ENCODE measurements at places on chromosomes 2 and 18.

- DNase-seq: peak; percentile 56
Observed at GRCh38 chr18:4068552-4069158, 386.5 kb downstream of the DLGAP1 start.

DNA sequence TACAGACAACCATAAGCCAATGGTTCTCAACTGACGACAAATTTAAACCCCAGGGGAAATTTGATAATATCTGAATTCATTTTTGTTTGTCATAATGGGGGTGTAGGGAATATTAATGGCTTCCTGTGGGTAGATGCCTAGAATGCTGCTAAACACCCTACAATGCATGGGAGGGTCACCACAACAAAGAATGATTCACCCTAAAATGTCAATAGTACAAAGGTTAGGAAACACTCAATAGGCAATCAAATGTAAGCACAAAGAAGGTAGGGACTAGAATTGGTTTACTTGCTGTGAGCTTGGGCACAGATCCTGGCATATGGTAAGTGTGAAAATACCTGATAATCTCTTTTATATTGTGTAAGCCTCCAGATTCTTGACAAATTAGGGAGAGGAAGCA is 20.1 kb upstream of the FANCL start:
- DNase-seq: no peak

DNA sequence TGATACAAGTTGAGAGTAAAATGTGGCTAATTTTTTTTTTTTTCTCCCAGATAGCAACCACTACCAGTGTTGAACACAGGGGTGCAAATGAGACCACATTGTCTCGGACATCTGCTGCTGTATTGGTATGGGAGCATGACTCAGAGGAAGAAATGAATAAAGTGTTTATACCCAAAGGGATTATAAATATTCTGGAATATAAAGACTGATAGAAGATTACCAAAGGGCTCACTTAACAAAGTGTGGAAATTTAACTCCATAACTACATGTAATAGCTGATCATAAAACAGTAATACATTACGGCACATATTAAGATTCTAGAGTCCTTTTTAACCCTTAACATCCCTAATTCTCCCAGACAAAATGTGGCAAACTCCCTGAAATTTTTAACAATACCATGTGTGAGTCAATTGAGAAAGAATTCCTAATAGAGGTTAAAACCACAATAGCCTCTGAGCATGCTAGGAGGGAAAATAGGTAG is 1023.0 kb upstream of the ACVR2A start:
- DNase-seq: no peak

- DNase-seq: no peak
Observed at GRCh38 chr2:241771286-241772062, 5.1 kb upstream of the GAL3ST2 start.

DNA sequence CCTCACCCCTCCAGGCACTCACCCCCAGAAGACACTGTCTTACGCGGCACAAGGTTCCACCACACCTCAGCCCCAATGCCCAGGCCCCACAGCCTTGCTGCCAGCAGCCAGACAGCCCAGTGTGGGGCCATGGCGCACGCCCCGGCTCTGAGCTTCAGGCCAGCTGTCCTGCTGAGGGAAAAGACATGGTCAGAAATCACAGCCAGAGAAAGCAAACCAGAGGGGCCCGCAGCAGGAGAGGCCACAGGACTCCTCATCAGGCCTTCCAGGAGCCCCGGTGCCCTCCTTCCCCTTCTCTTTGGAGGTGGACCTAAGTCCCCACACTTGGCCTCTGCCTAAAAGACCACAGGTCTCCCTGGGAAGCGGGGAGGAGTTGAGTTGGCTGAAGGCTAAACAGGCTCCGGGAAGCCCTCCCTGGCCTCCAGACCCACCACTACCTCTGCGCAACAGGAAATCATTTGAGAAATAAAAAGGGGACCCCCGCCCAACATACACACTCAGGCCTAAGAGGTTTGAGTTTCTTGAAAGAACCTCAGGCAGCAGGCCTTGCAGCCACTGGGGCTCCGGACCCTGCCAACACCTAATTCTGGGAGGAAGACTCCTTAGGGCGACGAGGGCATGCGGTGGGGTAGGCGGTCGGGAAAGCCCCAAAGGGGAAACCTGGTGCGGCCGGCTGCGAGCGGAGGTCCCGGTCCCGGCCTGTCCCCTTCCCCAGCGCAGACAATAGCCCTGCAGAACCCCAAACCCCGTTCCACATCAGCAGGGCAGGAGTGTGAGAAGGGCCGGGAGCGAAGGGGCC is 1.9 kb downstream of the SEMA4C start:
- DNase-seq: no peak

- DNase-seq: no peak
Observed at GRCh38 chr2:2765176-2765800, 434.2 kb upstream of the MYT1L start.

DNA sequence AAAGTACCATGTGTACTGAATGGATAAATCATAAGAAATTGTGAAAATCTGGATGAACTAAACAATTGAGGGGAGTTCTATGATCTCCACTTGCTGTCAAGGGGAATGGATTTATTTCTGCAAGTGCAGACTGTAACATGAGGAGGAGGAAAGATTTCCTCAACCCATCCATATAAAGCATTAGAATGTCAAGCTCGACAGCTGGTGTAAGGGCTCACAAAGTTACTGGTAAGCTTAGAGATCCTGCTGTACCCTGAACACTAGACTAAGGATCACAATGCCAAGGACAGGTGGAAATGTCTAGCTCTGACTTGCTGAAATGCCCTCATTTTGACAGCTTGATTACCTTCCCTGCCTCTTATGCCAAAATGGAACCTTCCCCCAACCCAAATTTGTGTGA is 125.3 kb downstream of the TCF4 start:
- DNase-seq: no peak

- DNase-seq: no peak
Observed at GRCh38 chr2:15737314-15738224, 145.9 kb downstream of the DDX1 start.

DNA sequence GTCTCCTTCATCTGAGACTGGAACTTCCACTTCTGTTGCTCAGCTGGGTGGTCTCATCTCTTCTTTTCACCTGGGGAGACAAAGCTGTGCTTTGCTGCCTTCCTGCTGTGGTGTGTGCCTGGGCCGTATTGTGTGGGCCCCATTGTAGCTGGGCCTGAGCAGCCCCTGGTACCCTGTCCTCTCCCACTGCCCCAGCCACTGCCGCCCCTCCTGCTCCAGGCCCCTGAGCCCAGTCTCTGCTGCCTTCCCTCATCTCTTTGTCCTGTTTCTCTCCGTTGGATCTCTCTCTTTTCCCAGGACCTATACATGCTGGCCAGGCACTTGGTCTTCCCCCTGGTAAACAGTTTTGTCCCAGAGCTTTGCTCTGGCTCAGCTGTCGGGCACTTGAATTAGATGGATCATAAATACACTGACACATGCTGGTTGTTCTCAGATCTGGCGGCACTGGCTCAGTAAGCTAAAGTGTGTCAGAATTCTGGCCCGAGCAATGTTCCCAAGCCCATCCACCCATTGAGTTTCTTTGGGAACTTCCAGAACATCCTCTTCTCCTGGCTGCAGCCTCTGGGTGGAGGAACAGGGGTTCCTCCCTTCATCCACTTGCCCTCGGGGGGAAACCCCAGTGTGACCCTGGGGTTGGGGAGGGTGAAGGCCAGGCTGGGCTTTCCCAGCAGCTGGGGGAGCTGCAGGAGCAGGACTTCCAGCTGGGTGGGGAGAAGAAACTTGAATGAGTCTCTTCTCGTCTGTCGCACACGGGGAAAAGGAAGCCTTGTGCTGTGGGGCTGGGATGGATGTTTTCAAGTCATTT is 99.0 kb downstream of the DGKD start:
- DNase-seq: no peak

- no peak for DNase-seq
Observed at GRCh38 chr2:29082804-29083495, 8.6 kb upstream of the PCARE start.

DNA sequence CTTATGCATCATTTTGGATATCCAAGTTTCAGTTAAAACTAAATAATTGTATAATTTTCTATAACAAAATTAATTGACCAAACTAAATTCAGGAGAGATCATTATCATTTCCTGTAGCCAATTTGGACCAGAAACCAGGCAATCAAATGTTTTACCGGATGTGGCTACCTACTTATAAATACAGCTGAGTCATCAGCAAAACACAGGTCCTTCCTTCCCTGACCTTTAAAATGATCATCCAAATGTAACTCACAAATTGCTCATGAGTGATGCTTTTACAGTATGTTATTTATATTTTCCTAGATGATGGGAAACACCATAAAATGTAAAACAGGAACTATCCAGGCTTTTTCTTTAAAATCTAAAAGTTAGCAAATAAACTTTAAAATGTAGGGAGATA is 133.7 kb downstream of the CBLN2 start:
- no peak for DNase-seq

DNA sequence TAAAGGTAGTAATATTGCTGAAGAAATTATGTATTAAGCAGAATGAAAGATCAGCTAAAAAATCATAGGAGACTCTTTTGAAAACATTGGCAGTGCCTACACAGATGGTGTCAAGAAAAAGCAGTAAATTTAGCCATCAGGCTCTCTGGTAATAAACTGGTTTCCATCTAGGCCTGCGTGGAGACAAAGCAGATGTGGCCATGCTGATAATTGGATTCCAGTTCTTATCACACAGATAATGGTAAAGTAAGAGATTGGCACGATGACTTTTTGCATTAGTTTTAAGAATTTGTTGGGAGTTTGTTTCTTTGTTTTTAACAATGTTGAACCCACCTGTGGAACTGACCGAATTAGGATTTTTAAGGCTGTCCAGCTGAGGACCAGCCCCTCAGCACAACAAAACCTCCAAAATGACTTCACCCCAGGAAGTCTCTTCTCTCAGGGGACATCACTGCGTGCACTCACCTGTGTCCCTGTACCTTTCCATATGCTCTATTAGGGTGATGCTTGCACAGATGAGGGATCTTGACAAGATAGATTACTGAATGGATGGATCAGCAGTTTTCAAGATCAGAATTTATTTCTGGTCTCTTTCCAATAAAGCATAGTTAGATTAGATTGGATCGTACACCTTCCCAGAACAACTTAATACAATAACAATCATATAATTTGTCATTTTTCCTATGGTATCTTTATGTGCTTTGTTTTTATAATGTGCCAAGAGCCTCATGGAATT is 69.1 kb upstream of the DNAJC10 start:
- no peak for DNase-seq

DNA sequence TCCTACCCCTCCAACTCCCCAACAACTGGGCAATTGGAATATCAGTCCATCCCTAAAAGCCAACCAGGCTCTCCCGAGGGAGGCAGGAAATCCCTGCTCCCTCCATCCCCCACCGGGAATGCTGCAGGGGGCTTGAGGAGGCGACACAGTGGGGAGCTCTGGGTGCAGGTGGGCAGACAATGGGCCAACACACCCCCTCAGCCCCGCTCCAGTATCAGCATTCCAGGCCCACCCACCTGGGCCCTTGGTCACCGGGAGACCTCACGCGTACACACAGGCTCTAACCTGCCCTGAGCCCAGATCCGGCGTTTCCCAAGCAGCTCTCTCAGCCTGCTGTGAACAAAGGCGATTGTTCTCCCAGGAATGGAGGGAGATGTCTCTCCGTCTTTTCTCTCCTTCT is 37.6 kb upstream of the FZD7 start:
- DNase-seq: peak; percentile 93

GRCh38 chr2:33210626-33211025 is 263.9 kb downstream of the LTBP1 start:
- no peak for DNase-seq

DNA sequence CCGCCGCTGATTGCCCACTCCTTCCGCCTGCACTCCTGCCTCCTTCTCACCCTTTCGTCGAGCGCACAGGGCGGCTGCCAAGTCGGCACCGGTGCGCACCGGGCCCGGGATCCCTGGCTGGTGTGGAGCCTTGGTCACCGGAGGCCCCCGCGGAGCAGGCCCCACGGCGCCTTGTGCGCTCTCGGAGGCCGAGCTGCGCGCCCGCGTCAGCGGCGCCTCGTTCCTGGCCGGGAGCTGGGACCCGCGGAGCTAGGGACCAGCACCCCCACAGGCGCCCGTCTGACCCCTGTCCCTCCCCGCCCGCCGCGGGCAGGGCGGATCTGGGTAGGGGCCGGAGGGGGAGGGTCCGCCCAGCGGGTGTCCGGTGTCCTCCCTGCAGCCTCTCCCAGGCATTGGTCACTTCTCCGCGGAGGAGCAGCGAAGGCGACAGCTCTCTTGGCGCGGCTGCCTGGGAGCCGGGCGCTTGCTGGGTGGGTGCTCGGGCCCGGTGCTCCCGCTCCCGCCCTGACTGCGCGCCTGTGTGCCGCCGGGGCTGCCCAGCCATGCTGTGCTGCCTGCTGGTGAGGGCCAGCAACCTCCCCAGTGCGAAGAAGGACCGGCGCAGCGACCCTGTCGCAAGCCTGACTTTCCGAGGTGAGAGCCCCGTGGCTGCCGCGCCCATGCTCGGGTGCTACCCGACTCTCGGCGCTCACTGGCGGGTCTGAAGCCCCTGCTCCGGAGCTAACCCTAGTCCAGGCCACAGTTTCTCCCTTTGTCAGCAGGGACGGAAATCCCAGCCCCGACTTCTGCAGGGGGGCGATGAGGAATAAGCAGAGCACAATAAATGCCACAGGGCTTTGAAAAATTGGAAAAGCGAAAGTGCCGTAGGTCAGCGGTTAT is 13.2 kb downstream of the DYSF start:
- no peak for DNase-seq

GRCh38 chr2:154495455-154495868 is 203.0 kb upstream of the KCNJ3 start:
- DNase-seq: no peak

- DNase-seq: no peak
Observed at GRCh38 chr2:42386682-42387081, 25.7 kb upstream of the COX7A2L start.

- DNase-seq: no peak
Observed at GRCh38 chr2:26682155-26682554, 10.4 kb upstream of the KCNK3 start.

- no peak for DNase-seq
Observed at GRCh38 chr2:120261387-120262006, 8.8 kb downstream of the RALB start.

- DNase-seq: no peak
Observed at GRCh38 chr2:72972352-72973136, 55.2 kb downstream of the EMX1 start.

- DNase-seq: no peak
Observed at GRCh38 chr2:139918982-139919381, 1138.8 kb upstream of the NXPH2 start.

GRCh38 chr2:161570424-161571050 is 53.7 kb upstream of the SLC4A10 start:
- no peak for DNase-seq

DNA sequence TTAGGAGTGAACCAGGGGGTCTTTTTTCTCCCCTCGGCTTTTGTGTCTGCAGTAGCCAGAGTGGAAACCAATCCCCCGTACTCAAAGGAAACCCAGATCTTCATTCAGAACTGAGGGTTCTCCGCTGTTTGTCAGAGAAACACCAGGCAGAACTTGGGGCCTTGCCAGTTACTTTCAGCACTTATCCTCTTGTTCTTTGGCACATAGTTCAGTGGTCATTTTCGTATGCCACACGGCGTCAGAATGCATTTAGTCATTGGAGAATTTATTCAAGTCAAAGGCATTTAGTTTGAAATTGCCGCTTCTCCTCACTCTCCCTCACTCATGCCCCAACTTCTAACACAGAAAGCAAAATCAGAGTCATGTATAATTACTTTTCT is 102.9 kb downstream of the CABLES1 start:
- no peak for DNase-seq
